Mesenchymal stem cell (in vitro differentiated cells and primary cell): ENCODE measurements at places on chromosomes 2 and 18.

GRCh38 chr18:52572036-52573000 lies 232.3 kb downstream of the DCC start:
- no peak for DNase-seq

- DNase-seq = no peak
Measured at GRCh38 chr18:45590036-45590886, 25.0 kb upstream of the SLC14A2 start.

- no peak for DNase-seq
Measured at GRCh38 chr2:8576525-8577167, 105.2 kb upstream of the ID2 start.

GRCh38 chr2:112187046-112187715 lies 49.0 kb downstream of the FBLN7 start:
- DNase-seq = no peak

GRCh38 chr2:41724465-41724864 lies 323.4 kb upstream of the PKDCC start:
- no peak for DNase-seq

DNA sequence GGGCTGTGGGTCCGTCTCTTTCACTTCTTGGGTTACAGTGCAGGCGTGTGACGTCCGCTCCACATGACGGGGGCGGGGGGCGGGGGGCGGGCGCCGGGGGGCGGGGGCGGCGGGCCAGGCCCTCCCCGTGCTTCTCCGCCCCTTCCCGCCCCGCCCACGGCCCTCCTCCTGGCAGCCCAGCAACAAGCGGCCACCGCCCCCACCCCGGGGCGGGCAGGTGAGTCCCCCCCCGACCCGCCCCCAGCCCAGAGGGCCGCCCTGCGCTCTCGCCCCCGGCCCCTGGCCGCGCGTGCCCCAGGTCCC lies 3.6 kb downstream of the ZNF516 start:
- peak; percentile 72 for DNase-seq

- peak; percentile 40 for DNase-seq
Measured at GRCh38 chr2:73892631-73893329, at the start of gene ACTG2. Gene ACTG2 (plus strand): TSS chr2:73893008. CDS start chr2:73901312, 8,304 bp downstream.

DNA sequence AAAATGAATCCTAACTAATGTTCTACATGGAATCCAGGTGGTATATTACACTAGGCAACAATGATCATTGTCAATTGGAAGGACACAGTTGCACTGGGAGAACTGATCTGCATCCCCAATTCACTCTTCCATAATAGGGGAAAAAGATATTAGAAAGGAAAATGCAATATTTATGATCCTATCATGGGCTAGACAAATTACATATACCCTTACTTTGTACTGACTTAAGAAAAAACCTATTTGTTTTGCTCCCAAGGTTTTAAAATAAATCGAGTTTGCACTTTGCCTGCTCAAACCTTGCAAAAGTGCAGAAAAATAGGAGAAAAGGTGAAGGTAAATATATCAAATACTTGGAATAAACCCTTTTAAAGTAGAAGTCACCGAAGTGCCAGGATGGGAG lies 11.0 kb upstream of the PAX3 start:
- DNase-seq = no peak

DNA sequence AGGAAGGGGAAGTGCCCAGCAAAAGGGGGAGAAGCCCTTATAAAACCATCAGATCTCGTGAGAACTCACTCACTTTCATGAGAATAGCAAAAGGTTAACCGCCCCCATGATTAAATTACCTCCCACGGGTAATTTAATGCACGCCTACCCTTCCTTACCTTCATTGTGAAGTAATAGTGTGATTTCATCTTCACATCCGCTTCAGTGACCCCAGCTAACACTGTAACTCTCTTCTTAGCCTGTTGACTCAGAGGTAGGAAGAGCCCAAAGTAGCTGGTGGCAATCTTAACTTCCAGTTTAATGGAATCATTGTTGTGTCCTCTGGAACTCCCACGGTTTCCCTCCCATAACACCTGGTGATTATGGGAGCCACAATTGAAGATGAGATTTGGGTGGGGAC lies 120.5 kb downstream of the GULP1 start:
- DNase-seq = no peak

GRCh38 chr2:127705391-127706065 lies 4.2 kb downstream of the SFT2D3 start:
- peak; percentile 7 for DNase-seq

- DNase-seq = peak; percentile 61
Measured at GRCh38 chr2:98505311-98505808, 60.7 kb downstream of the INPP4A start.

DNA sequence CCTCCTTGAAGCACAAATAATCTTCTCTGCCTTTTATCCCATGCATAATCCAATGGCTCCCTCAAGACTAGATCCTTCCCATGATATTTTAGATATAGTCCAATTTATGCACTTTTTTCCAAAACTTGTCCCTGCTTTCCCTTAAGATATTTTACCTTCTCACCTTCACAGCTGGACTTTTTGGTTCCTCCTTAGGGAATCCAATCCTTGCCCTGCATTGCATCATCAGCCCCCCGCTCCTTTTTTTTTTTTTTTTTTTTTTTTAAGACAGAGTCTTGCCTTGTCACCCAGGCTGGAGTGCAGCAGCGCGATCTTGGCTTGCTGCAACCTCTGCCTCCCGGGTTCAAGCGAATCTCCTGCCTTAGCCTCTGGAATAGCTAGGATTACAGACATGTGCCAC lies 250.6 kb downstream of the DOK6 start:
- DNase-seq = no peak

GRCh38 chr18:7926526-7926925 lies 359.4 kb downstream of the PTPRM start:
- DNase-seq = no peak

DNA sequence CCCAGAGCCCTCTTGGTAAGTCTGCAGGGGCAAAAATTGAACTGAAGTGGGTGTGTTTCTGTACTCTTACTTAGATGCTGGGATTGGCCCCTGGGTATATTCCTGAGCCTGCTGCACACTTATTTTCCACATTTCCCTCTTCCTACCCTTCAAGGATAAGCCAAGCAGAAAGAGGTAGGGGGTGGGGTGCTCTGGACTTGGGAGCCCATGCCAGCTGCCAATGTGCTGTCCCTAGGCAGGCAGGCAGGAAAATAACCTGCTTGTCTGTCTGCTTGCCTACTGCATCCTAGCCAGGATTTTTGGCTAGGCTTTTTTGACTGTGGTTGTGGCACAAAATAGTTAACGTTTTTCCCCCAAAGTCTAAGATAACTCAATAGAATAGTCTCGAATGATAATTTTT lies 234.3 kb downstream of the ALK start:
- DNase-seq = no peak

GRCh38 chr18:13316063-13316462 lies 97.5 kb downstream of the LDLRAD4 start:
- no peak for DNase-seq

GRCh38 chr2:23703037-23703582 lies 223.8 kb downstream of the ATAD2B start:
- no peak for DNase-seq

- no peak for DNase-seq
Measured at GRCh38 chr2:175101514-175101913, 66.5 kb downstream of the ATF2 start.

- DNase-seq = peak; percentile 23
Measured at GRCh38 chr2:136117909-136118818, at the start of gene CXCR4. Gene CXCR4 (minus strand): TSS chr2:136118149. CDS start chr2:136118060, 89 bp downstream.

- DNase-seq = no peak
Measured at GRCh38 chr2:128303095-128303791, 15.4 kb downstream of the HS6ST1 start.

DNA sequence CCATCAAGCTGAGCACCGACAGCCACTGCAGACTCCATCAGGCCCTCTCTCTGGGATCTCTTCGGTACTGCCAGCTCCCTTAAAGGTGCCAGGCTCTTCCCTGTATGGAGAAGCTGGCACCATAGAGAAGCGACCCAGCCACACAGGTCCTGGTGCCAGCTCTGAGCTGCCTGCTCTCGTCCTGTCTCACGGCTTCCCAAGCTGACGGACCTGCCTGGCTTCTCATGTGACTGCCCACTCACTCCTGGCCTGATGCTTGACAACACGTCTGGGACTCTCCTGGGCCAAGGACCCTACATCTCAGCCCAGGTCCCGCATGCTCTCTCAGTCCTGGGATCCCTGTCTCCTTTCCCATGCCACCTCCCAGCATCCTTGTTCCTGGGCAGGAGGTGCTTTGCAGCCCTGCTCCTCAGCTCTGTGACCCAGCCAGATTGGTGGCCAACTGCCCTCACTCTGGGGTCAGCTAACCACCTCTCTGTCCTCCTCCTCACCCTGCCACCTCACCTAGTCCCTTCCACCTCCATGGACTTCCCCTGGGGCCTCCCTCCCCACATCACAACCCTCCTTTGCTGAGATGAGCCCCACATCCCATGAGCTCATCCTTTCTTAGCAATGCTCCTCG lies 12.5 kb upstream of the ATOH8 start:
- no peak for DNase-seq

- no peak for DNase-seq
Measured at GRCh38 chr2:236672606-236673005, 103.0 kb downstream of the ACKR3 start.

DNA sequence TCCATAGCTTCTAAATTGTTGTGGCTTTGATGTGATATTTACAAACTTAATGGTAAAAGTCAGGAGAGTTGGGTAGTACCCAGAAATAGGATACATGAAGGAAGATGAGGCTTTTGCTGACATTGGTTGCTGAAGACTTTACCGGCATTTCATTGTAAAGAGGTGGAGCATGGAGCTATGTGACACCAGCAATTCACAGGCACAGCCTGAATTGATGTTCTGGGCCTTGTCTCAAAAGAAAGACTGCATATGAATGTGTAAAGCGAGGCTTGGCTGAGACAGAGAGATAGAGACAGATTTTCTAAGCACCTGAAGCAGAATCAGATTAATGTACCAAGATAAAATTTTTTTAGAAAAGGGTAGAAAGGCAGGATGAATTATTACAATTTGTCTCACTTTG lies 864.9 kb upstream of the ID2 start:
- DNase-seq = no peak

- DNase-seq = no peak
Measured at GRCh38 chr2:161241894-161242293, 66.3 kb upstream of the PSMD14 start.

DNA sequence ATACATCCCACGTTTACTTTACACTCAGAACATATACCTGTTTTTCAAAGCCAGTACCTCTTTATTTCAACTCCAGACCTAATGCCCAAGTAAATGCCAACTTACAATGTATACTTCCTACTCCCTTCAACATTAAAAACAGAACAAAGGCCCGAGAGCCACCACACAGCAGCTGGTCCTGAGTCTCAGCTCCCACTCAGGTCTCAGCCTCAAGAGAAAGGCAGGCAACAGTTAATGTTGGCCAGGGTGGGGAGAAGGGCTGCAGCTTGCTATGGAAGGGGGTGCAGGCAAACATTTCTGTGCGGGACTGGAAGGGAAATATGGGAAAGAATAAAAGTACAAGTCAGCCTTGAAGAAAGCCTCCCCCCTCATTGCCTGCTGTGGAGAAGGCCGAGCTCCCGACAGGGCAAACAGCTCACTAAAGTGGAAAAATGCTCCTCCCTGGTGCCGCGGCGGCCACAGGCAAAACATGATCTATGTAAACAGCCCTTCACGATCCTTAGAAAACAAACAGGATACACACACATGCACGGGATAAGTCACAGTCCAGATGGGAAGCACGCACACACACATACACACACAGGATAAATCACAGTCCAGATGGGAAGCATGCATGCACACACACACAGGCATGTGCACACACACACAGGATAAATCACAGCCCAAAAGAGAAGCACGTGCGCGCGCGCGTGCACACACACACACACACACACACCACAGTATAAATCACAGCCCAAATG lies 67.4 kb downstream of the ADNP2 start:
- DNase-seq = peak; percentile 47
